Left kidney (tissue), 8 donors: ENCODE measurements at places on chromosomes 6 and 20. TPM values are rescaled to one million over a fixed set of nuclear protein-coding genes. Genes with fewer than 3 reads are reported as not detected.

GRM1 gene
- 0.18 TPM for polyA plus RNA-seq

CLVS2 gene
- 0.33 TPM for polyA plus RNA-seq

DNA sequence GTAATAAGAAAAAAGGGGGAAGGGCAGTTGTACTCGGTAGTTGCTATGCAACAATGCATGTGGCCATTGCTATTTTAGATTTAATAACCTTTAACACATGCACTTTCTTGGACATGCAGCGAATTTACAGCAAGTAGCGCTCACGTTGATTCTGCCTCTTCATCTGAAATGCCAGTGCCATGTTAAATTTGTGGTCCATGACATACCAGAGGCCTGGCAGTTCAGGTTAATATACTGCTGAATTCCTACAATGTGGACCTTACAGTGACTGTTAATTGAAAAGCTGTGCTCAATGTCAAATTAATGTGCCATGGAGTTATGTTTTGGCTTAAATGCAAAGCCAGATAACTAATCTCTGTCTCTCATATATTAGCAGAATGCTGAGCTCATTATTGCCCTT is 699.7 kb downstream of the DOK5 start:
- DNase-seq: peak; percentile 35

DNA sequence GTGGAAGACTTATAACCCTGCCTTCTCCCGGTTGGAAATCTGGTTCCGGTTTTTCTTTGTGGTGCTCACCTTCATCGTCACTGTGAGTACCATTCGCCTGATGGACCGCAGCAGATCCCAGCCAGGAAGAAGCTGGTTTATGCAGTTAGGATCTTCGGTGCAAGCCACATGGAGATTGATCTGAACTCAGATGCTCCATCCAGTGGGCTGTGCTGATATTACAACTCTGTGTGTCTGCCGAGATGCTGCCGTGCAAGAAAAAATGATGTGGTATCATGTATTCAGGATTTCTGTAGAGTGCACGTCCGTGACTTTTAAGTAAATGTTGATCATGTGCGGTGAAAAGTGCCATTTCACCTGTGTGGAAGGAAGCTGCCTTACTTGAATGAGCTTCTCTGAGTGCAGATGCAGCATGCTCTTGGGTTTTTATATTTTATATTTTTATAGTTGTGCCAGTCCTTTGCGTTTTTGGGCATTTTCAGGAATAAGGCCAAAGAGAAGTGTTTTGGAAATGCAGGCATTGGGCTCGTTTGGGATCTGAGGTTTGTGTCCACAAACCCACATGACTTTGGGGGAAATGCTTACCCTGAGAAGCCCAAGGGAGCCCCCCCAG is 39.2 kb downstream of the DYNLT1 start:
- no peak for DNase-seq

DNA sequence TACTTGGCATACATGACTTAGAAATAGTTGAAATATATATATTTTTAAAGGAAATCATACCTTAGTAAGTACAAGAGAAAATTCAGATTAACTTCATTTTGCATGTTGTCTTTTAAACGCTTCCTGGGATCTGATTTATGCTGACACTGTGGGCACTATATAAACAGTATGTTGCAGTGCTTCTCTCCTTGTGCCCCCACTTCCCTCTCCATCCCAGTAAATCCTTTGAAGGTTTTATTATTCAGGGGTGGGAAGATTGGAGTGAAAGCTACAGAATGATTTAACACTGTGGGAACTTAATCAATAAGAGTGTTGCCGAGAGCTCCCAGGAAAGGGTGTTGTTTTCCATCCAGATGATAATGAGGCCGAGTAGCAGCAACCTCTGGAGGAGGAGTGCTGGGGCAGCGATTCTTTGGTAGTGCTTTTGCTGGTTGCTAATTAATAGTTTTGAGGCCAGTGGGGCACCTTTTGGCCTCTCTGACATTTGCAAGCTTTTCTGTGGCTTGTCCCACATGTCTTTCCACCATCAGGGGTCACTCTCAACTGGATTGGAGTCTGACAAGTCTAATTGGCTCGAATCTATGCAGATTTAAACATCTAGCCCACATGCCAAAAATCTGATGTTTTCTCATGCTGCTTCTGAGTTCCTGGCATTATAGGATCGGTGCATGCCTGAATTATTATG is 183.0 kb upstream of the MMS22L start:
- DNase-seq: no peak

- DNase-seq: no peak
Measured at GRCh38 chr6:120675886-120676285, 658.4 kb downstream of the TBC1D32 start.

FAM209B gene
- 0.55 TPM for polyA plus RNA-seq

GRCh38 chr6:165186041-165186440 is 123.4 kb downstream of the C6orf118 start:
- DNase-seq: no peak

DNA sequence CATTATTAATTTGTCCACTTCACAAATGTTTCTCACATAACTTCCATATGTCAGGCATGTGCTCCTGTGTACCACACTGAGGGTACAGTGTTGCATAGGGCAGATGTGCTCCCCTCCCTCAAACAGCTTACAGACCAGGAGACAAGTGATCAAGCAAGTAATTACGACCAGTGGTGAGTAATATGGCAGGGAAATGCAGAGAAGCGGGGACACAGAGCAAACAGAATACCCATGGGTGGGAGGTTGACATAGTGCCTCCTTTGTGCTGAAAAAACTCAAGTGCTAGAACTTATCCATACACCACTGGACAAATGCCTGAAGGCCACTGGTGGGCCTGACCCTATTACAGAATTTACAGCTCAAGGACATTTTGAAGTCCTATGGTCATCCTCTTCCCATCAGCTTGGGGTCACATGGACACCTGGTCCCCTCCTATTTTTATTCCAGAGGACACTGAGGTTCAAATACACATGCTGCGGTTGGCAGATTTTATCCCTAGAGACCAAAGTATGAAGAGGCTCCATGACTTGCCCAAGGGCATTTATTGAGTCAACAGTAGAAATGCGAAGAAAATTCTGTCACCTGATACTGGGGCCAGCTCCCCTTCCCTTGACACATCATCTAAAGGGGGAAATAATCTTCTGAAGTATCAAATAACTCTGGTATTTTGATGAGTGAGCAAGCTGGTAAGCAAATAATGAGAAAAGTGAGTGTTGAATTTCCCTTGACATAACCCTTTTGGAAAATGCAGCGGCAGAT is 116.6 kb downstream of the QRSL1 start:
- no peak for DNase-seq

TPX2 gene
- 71.2 TPM for polyA plus RNA-seq

GRCh38 chr20:31711179-31712111 is 11.2 kb downstream of the BCL2L1 start:
- DNase-seq: no peak

VSX1 gene
- polyA plus RNA-seq: not detected

GRCh38 chr20:40810332-40811000 is 121.4 kb upstream of the MAFB start:
- DNase-seq: no peak

DNA sequence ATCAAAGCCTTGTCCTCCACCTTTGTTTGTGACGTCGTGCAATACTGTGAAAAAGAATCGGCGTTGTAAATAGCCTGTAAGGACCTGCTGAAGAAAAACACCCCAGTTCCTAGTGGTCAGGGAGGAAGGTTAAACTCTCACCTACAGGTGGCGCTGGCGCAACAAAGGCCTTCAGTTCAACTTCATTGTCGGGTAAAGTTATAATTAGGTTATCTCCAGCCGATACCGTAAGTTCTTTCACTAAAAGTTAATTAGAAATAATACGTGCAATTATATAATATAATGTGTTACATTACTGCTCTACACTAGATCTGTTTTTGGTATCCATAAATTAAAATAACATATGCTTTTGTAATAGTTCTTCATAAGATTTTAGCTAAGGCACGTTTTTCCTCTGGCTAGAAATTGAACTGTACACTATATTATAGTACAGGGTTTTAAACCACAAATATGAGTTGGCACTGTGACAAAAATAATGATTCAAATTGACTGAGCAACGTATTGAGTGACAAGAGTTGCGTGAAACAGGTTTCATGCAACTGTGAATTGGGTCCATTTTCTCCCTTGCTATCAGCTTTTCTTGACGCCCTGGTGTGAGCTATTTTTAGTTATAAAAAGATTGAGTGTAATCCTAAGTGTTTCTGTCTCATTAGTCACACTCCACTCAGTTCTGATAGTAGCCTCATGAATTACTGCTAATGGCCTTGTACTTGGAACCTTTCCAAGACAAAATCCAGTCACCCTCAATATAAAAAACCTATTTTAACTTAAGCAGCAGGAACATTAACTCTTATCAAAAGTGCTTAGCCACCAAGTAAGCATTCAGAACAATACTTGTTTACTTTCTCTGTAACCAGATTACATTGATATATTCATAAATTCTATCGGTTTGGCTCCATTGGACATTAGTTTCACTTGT is 62.3 kb downstream of the KIAA0319 start:
- peak; percentile 71 for DNase-seq

MPIG6B gene
- 1.7 TPM for polyA plus RNA-seq

MLIP gene
- polyA plus RNA-seq: 0.30 TPM

DNA sequence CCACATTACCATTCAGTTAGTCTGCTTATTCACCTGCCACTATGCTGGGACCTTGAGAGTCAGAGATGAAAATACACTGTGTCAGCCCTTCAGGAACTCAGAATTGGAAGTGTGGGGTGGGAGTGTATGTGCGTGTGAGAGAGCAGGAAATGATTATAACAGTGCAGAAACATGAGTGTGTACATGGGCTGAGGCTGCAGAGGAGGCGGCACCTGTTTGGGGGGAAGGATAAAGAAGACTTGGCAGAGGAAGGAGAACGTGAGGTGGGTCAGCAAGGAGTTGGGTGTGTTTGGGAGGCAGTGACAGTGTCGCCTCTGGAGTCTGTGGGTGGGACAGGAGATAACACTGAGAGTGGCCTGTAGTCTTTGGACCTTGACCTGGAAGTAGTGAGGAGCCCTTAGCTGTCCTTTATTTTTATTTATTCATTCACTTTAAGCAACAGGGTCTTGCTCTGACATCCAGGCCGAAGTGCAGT is 3.1 kb downstream of the CHMP4B start:
- no peak for DNase-seq

DNA sequence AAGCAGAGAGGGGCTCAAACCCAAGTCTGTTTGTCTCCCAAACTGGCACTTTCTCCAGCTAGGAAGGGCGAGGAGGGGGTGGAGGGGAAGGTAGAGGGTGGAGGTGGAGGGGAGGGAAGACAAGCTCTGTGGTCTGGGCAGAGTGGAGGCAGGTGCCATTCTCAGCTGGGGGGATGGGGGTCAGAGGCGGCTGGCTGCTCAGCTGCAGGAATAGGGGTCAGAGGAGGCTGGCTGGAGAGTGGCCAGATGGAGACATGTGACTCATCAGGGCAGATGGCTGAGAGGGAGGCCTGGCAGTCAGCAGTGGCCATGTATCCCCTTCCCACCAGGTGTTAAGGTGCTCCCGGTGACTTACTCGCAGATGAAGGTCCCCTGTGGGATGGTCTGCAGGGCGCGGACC is 3.5 kb upstream of the SLC44A4 start:
- DNase-seq: no peak

- DNase-seq: no peak
Measured at GRCh38 chr6:52046456-52046855, 41.0 kb downstream of the PKHD1 start.

LY6G6D gene
- not detected for polyA plus RNA-seq

DNA sequence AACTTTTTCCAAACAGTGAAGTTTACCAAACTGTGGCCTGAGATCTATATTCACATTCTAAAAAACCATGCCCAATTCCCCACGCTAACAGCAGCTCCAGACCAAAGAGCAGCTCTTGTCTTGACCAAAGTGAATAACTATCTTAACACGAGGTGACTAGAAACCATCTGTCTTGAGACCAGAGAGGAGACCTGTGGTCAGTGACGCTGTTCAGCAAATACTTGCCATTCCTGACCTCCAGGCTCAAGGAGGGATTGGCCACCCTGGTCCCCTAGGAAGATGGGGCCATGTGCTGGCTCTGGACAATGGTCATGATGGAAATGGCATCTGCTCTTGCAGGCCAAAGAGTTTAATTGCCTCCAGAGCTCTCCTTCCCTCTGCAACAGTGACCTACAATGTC is 104.4 kb upstream of the CD93 start:
- no peak for DNase-seq

DNA sequence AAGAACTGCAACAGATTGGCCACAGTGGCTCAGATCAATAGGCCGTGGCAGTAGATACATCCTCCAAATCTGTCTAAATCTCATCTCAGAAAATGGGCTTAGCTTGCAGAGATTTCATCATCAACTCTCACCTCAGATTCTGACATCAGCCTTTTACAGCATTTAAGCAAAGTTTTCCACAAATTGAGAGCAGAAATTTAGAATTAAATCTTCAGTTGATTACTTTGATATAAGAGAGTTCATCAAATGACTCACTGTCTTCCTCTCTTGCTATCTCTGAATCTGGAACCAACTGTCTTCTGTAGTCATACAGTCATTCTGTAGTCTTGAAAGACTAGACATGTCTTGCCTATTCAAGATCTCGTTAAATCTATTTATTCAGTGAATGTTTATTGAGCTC is 45.2 kb upstream of the CTAGE9 start:
- no peak for DNase-seq

FOXC1 gene
- polyA plus RNA-seq: 81.3 TPM

DNA sequence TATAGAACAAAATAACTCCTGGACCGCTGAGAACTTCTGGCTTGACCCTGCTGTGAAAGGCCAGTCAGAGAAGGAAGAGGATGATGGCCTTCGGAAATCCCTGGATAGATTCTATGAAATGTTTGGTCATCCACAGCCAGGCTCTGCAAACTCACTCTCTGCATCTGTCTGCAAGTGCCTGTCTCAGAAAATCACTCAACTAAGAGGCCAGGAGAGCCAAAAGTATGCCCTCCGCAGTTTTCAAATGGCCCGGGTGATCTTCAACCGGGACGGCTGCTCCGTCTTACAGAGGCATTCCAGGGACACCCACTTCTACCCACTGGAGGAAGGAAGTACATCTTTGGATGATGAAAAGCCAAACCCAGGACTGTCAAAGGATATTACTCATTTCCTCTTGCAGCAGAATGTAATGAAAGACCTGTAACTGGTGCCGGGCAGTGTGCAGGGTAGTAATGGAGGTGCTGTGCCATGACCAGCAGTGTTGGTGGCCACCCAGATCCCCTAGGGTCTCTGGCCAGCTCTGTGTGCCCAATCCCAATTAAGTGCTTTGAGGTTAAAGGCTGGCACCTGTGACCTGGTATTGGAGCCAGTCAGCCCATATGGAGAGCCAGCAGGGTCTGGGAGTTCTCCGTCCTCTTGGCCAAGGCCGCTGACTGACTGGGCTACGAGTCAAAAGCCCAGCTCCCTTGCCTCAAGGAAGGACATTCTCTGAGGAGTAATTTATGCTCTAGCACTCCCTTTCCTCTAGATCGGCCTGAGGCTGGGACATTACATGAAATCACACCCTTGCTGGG is 87.1 kb downstream of the TRMT6 start:
- no peak for DNase-seq

NSFL1C gene
- polyA plus RNA-seq: 104 TPM

- DNase-seq: no peak
Measured at GRCh38 chr6:5125152-5126006, 40.2 kb downstream of the PPP1R3G start.
